ENCODE measurements at places on chromosomes 13 and 19.

DNA sequence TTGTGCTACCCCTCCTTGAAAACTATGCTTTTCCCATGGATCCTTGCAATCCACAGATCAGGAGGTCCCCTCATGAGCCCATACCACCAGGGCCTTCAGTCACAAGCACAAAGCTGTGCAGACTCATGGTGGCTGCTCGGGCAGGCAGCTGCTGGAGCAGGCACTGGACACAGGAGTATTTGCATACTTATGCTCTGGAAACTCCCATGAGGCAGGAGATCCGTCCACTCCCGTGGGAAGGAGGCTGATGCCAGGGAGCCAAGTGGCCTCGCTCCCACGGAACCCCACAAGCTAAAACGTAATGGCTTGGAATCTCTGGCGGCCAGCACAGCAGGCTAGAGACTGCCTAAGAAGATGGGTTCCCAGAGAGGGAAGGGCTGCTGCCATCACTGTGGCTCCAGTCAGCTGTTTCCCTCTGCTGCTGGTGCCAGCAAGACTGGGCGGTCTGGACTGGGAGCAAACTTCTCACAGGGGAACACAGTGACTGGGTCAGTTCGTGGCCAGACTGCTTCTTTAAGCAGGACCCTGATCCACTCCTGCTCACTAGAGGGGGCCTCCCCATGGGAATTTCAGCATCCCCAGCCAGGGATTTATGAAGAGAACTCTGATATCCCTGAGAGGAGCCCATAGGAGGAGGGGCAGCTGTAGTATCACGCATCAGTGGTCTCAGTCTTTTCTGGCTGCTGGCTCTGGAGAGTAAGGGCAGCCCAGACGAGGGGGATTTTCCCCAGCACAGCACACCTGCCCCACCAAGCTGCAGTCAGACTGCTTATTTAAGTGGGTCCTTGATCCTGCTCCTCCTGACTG is 370.3 kb upstream of the ATXN8OS start:
- DNase-seq: no peak

DNA sequence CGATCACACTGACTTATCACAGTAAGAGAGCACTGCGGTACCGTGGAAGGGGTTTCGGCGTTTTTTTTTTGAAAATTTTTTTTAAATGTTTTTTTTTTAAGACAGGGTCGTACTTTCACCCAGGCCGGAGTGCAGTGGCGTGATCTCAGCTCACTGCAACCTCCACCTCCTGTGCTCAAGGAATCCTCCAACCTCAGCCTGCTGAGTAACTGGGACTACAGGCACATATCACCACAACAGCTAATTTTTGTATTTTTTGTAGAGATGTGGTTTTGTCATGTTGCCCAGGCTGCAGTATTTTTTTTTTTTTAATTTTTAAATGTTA is 19.0 kb downstream of the LTBP4 start:
- DNase-seq: no peak

DNA sequence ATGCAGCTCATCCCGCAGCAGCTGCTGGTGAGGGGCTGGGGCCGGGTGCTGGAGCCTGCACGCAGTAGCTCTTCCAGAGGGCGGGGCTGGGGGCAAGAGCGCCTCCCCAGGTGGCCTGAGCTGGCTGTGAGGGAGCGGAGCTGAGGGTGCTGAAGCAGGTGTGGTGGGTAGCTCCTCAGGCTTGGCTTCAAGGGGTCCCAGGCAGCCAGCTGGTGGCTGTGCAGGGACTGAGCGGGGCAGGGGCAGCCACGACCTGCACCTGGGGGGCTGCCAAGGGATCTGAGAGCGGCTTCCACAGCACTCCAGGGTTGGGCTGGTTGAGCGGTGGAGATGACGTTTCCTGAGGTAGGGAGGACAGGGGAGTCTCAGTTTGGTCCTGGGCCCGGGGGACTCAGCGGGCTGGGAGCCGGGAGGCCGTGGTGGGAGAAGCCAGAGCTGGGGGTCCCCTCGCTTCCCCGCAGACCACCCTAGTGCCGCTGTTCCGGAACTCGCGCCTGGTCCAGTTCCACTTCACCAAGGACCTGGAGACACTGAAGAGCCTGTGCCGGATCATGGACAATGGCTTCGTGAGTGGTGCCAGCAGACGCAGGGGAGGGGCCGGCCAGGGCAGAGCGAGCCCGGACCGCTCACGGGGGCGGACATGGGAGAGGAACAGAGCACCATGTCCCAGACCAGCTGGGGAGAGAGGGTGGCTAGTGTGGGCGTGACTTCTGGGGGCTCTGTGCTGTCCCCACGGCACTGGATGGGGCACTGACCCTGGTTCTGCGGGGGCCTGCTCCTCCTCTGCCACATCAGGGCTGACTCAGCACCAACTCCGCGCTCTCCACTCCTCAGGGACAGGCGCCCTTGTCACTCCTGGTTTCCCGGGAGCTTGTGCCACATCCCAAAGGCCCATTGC is 7.4 kb downstream of the PTOV1 start:
- no peak for DNase-seq

- DNase-seq: no peak
Observed at GRCh38 chr13:98548230-98548629, 28.7 kb downstream of the STK24 start.

DNA sequence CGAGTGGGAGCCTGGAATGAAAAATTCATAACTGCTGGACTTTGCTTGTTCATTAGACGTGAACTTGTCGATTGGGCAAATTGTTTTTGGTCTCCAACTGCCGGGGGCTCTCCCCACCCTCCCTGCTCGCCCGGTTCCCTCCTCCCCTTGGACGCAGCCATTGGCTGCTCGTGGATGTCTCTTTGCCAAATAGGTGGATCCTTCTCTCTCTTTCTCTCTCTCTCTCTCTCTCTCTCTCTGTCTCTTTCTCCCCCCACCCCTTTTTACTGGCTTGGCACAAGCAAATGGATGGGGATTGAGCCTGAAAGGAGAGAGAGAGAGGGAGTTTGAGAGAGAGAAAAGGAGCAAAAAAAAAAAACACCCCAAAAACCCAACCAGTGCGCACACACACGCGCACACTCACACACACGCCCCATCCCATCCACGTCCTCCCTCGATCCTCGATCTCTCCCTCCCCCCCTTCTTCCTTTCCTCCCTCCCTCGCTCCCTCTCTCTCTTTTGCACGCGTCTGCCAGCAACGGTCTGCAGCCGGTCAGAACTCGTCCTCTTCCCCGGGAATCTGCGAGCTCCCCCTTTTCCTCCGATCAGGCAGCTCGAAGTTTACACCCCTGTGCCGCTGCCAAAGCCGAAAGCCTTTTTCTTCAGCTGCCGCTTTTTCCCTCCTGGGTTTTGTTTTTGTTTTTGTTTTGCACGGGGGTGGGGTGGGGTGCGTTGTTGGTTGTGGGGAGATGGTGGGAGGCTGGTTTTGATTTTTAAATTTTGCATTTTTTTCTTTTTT is 27.8 kb downstream of the NFIX start:
- DNase-seq: no peak

- DNase-seq: no peak
Observed at GRCh38 chr13:24361113-24361512, 51.7 kb downstream of the C1QTNF9 start.

- DNase-seq: no peak
Observed at GRCh38 chr13:104008075-104008474, 941.9 kb upstream of the SLC10A2 start.

GRCh38 chr19:3950871-3951861 is 18.3 kb downstream of the NMRK2 start:
- DNase-seq: no peak

DNA sequence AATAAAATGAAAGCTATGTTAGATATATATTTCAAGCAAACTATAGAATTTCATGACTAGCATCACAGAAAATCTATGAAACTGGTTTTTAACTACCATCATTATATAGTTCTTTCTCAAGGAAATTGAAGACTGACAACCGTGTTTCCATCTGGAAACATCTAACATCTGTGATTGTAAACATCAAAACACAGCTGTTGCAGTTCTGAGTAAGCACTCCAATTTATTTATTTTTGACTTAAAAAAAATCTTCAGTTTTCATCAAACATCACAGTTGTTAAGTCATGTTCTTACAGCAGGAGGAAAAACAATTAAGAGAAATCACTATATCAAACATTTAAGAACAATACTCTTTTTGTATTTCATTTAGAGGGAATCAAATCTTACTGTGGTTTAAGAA is 1653.0 kb upstream of the MIR17HG start:
- no peak for DNase-seq
